ENCODE measurements at places on chromosomes 16 and 17.
A peak's percentile ranks its signal among the peaks of the same experiment; 100 is the strongest.

- DNase-seq, result peak; percentile 7
Observed at GRCh38 chr16:75821117-75821516, 94.8 kb upstream of the CPHXL start.

- no peak for DNase-seq
Observed at GRCh38 chr17:55343900-55344513, 77.6 kb downstream of the MMD start.

GRCh38 chr17:66339561-66339960 lies 37.1 kb downstream of the PRKCA start:
- no peak for DNase-seq

GRCh38 chr16:53755026-53755910 lies 51.3 kb downstream of the FTO start:
- no peak for DNase-seq

DNA sequence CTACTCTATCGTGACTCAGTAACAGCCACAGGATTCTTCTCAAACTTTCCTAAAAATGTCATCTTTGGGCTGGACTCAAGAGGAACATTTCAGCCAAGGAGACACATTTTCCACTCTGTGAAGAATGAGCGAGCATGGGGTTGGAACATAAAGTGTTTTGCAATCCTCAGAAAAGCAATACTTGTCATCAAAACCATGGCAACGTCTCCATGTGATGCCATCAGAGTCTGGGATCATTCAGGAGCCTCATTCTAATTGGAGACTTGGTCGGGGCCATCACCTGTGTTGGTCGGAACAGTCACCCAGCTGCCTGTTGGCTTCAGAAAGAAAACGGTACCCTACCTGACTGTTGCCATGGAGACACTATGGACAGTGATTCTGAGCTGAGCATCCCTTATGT lies 25.5 kb downstream of the MYOCD start:
- DNase-seq, result no peak

DNA sequence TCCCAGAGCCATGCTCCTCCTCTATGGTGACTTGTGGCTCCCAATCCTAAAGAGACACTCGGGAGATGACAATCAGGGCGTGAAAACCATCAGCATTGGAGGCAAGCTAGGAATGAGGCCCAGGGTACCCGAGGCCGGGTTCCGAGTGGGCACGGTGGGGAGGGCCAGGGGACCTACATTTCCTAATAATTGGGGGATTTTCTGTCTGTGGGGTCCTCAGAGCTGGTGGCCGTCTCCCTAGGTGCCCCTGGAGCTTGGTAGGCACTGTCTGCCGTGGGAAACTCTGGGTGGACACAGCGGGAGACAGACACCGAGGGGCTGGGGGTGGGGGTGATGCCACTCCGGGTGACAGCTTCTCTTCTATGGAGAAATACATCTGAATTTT lies 312.5 kb upstream of the TNRC6C start:
- no peak for DNase-seq

- DNase-seq, result no peak
Observed at GRCh38 chr17:29825604-29826003, 104.4 kb downstream of the SSH2 start.

DNA sequence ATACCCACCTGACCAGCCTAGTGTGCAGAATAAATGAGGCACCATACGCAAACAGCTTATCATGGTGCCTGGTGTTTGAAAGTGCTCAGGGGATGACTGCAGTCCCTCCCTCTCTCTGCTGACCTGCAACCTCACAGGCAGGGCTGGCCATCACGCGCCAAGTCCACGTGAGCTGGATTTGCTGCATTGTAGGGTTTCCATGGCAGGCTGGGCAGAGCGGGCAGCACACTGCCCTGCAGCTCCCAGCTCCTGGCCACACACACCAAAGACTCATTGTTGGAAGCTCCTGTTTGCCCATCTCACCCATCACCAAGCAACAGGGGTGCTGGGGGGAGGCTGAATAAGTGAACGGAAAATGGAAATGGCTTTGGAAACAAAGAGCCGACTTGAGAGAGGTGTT lies 81.8 kb downstream of the IRX3 start:
- DNase-seq, result no peak

DNA sequence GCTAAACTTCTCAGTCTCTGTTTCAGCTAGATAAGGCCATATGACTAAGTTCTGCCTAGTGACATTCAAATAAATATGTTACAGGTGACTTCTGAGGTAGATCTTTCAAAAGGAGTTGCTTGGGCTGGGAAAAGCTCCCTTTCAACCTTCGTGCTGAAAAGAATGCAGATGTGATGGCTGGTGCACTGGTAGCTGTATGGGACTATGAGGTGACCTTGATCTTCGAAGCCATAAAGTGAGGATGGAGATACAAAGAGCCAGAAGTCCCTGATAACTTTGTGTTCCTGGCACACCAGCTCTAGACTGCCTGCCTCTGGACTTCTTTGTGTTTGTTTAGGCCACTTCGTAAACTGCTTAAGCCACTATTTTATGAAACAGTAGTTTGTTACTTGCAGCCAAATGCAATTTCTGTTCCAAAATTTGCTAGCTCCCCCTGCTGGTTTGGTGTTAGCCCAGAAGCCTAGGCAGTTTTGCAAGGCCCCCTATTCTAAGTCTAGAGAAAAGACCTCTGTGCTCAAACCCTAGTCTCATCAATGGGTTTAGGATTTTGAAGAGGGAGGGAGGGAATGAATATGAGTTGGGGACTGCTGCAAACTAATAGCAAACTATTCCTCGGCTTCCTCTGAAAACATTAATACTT lies 23.3 kb upstream of the ERCC4 start:
- no peak for DNase-seq

DNA sequence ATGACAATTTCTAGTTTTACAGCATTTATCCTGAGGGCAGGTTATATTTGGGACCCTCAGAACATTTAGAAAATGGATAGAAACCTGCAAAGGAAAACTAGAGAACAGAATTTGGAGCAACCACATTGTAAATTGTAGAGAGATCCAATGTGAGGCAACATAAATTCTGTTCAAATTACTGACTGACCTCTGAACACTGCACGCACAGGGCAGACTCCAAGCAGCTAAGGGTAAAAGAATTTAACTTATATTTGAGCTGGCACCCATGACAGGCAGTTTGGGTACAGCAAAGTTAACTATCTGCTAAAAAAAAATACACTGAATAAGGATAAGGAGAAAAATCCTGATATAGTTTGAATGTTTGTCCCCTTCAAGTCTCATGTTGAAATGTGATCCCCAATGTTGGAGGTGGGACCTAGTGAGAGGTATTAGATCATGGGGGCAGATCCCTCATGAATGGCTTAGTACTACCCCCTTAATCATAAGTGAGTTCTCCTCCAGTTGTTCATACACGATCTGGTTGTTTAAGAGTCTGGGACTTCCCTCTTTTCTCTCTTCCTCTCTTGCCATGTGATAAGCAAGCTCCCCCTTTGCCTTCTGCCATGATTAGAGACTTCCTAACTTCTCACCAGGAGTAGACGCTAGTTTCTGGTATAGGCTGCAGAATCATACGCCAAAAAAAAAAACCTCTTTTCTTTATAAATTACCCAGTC lies 75.7 kb downstream of the FBXL20 start:
- peak; percentile 90 for DNase-seq

GRCh38 chr17:74631468-74632450 lies 8.2 kb upstream of the CD300E start:
- peak; percentile 79 for DNase-seq

DNA sequence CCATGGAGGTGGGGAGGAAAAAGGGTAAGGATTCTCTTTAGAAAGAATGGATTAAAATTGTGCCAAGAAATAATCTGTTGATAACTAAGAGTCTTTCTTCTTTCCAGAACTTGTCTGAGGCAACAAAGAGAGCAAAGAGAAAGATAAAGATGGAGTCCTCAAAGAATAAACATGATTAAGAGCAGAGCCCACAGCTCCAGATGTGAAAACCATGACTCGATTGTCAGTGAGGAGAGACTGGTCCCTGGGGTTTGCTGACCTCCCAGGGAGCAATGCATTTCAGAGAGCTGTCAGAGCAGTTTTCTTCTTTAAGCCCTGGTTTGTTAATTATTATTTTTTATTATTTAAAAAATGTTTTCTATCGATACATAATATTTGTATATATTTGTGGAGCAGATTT lies 74.6 kb downstream of the TMEM100 start:
- DNase-seq, result no peak

DNA sequence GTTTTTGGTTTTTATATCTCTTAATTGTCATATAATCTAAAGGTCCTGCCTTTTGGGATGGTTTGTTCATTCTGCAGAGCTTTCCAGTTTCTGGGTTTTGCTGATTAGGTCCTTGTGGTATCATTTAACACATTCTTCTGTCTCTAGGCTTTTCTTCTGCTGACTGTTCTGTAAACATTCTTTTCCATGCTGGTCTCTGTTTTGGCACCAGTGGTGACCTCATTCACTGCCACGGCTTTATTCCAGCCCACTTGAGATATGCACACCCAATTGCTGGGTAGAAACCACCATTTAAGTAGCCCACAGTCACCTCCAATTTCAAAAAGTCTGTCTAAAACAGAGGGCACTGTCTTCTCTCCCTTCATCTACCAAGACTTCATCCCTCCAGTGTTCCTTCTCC lies 31.1 kb upstream of the COX10 start:
- peak; percentile 91 for DNase-seq

DNA sequence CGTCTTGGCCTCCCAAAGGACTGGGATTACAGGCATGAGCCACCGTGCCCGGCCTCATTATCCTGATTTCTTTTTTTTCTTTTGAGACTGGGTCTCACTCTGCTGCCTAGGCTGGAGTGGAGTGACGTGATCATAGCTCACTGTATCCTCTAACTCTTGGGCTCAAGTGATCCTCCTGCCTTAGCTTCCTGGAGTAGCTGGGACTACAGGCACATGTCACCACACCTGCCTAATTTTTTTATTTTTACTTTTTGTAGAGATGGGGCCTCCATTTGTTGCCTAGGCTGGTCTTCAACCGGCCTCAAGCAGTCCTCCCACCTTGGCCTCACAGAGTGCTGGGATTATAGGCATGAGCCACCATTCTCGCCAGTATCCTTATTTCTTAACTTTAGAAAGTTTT lies 3.5 kb downstream of the TENT4B start:
- no peak for DNase-seq

- no peak for DNase-seq
Observed at GRCh38 chr17:13113821-13114525, 96.1 kb upstream of the ELAC2 start.

- DNase-seq, result no peak
Observed at GRCh38 chr17:53101706-53102105, 721.0 kb upstream of the KIF2B start.

DNA sequence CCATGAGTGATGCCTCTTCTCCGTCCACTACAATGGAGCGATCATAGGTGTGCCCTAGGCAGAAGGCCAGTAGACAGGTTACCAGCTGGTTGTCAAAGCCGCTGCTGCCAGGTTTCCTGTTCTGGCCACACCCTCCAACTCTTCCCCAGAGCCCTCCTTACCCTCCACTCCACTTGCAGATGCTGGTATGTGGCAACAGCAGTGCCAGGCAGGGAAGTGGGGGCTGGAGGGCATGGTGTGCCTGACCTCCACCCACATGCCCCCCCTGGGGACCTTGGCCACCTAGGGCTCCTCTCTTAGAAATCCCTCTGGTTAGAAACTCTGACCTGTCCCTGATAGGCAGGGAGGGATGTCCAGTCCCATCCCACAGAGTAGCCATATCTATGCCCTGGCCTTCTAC lies 1.5 kb downstream of the RRAD start:
- DNase-seq, result no peak

DNA sequence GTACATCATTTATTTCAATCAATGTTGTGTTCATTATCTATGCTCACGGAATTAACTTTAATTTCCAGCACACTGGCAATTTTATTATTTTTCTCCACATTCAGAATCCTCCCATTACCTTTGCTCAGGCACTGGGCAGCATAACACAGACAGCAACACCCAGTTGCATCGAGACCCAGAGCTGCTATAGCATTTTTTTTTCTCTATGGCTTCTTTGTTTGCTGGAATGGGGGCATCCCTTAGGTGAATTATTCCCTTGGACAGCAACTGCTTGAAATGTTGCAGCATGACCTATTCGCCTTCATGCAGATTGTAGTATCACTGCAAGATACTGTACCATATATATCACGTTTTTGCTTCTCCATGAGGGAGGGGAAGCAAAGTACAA lies 88.8 kb downstream of the CHD9NB start:
- DNase-seq, result no peak

DNA sequence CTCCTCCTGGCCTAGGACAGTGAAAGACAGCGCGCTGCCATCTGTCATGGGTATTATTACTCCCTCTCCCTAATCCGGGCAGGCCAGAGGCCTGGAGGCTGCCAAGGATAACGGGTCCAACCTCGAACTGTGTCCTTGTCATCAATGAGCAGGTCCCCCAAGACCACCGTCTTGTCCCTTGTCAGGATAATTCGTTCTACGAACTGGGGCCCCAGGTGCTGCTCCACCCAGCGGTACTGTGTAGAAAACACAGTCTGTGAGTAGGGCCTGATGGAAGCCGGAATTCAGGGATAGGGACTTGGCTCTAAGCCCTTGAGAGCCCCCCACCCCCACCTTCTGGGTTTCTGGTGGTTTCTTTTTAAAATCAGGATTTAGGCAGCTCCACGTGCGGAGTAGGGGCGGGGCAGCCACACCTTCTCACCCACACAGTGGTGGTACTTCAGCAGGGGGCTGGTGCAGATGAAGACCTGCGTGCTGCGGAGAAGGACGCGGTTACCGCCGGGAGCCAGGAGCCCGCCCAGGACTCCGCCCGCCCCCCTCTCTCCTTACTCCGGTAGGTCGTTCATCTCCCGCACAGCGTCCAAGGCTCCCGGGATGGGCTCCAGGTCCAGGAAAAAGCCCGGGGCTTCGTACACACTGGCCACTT lies 787 bp downstream of the NT5C start:
- peak; percentile 83 for DNase-seq

DNA sequence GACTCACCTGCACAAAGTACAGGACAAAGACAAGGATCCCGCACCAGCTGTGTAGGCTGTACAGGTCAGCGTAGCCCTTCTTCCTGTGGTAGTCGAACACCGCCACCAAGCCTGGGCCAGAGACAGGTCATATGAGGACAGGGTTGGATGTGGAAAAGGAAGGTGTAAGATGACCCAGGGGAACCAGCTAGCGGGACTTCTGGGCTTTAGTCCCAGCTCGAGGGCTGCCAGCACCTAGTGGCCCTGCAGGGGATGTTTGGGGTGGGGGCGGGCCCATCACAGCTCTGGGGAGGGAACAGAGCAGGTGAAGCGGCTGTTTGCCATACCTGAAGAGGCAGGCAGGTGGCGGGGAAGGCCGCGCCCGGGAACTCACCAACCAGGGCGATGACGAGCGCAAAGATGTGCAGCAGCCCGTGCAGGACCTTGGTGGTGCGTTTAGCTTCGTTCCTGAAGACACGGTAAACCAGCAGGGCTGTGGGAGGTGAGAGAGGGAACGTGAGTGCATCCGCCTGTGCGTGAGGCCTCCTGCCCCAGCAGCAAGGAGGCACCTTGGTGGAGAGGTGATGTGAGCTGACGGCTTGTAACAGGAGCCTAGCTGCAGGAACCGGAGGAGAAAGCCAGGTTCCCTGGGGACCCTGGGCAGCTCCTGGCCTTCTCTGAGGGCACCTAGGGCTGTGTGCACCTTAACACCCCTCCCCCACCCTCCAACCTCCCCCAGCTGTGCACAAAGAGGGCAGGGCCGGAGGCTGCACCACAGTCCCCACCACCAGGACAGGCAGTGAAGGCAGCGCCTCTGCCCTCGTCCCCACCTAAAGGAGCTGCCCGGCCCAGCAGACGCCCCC lies 10.2 kb downstream of the CYB561 start:
- no peak for DNase-seq

GRCh38 chr17:43900858-43901754 lies 6.2 kb downstream of the MPP2 start:
- no peak for DNase-seq

Data from OCI-M1 (cell line).